ENCODE measurements at places on chromosomes 4 and X. TPM values are rescaled to one million over a fixed set of nuclear protein-coding genes. Genes with fewer than 3 reads are reported as not detected.
A peak's percentile ranks its signal among the peaks of the same experiment; 100 is the strongest.

DNA sequence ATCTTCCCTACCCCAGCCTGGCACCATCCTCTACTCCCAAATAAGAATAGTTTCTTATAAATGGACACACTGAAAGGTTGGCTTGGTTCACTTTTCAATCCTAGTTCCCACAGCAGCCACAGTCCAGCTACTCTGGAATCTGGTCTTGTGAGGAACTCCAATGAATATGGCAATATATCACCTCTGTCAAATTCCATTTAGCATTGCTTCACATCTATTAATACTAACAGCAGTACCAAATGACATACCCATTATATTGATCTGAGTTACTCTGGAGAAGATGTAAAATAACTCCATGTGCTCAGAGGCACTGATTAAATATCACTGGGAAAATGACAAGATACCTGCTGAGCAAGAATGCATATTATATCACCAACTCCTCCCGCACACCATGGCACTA, 8.6 kb downstream of the OPHN1 start:
- H3K27me3 ChIP-seq, result peaks cover 47% of the 10 kb centered on the region
- H3K4me1 ChIP-seq, result no peaks in the 10 kb centered on the region
- no peaks in the 10 kb centered on the region for H3K36me3 ChIP-seq
- no peak overlapping the region for H3K4me3 ChIP-seq
- H3K27ac ChIP-seq, result no peak overlapping the region

DNA sequence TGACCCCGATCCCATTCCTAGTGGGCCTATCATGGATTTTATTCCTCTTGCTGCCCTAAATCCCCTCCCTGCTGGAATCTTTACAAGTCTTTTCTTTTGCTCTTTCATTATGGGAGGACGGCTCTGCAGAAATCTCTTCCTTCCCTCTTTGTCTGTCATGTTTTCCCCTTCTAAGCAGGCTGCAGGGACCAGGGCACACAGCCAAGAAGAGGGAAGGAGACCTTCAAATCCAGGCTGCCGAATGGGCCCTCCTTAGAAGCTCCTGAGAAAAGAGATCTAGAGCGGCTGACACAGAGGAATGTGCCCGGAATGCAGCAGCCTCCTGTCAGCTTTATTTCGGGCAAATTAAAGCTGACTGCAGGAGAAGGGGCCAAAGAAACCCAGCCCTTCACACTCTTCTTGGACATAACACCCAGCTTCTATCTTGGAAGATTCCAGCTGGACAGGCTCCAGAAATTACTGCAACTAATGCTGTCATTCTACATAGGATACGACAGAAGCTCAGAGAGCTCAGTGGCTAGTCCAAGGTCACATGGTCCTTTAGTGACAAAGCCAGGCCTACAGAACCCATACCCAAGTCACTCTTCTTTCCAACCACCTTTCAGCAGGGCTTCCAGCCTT, 187.8 kb upstream of the NHS start:
- peaks cover 2% of the 10 kb centered on the region for H3K36me3 ChIP-seq
- H3K4me1 ChIP-seq, result no peaks in the 10 kb centered on the region
- peaks cover 12% of the 10 kb centered on the region for H3K27me3 ChIP-seq
- H3K27ac ChIP-seq, result no peak overlapping the region
- DNase-seq, result no peak

F8A3 gene
- 0.23 TPM for total RNA-seq

- no peak overlapping the region for H3K27ac ChIP-seq
- peaks cover 23% of the 10 kb centered on the region for H3K27me3 ChIP-seq
- H3K4me1 ChIP-seq, result no peaks in the 10 kb centered on the region
- no peak for DNase-seq
Observed at GRCh38 chrX:129577877-129578276, 37.8 kb downstream of the OCRL start.

USP51 gene
- 2.7 TPM for total RNA-seq

DNA sequence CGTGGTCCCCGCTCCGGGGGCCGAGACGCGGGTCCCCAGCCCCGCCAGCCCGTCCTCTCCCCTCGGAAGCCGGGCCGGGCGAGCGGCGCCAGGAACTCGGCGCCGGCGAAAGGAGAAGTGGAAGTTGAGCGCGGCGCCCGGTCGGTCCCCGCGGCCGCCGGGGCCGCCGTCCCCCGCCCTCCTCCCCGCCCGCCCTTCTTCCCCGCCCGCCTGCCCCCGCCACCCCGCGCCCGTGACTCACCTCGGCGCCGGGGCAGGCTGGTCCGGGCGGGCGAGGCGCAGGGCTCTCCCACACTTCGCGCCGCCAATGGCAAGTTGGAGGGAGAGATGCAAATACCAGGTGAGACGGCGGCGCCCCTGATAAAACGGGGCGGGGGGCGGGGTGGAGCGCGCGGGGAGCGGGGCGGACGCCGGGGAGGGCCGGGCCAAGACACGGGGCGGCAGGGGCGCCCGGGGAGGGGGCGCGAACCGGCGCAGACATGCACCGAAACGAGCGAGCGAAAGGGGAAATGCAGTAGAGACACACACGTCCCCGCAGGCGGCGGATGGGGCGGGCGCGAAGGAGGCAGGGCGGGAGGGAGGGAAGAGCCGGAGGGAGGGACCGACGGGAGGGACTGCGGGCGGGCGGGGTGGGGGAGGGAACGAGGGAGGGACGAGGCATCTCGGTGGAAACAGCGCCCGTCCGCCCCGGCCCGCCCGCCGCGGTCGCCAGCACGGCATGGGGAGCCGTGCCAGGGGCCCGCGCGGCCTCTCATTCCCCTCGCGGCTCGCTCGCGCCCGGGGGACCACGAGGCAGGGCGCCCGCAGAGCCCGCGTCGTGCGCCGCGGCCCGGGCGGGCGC, at the start of gene ELF4:
ELF4 (minus strand) TSS at position 119 of the 841 bp plus-strand sequence. CDS start 29,167 bp downstream, outside the sequence.
- DNase-seq, result peak; percentile 62
- peaks cover 7% of the 10 kb centered on the region for H3K27me3 ChIP-seq
- H3K4me3 ChIP-seq, result peak within 1 kb of the TSS; percentile 93

- DNase-seq, result no peak
- no peaks in the 10 kb centered on the region for H3K27me3 ChIP-seq
- no peak overlapping the region for H3K27ac ChIP-seq
- no peak overlapping the region for H3K4me3 ChIP-seq
- no peaks in the 10 kb centered on the region for H3K36me3 ChIP-seq
- no peaks in the 10 kb centered on the region for H3K4me1 ChIP-seq
Observed at GRCh38 chrX:122504026-122504425, 680.1 kb upstream of the GRIA3 start.

DNA sequence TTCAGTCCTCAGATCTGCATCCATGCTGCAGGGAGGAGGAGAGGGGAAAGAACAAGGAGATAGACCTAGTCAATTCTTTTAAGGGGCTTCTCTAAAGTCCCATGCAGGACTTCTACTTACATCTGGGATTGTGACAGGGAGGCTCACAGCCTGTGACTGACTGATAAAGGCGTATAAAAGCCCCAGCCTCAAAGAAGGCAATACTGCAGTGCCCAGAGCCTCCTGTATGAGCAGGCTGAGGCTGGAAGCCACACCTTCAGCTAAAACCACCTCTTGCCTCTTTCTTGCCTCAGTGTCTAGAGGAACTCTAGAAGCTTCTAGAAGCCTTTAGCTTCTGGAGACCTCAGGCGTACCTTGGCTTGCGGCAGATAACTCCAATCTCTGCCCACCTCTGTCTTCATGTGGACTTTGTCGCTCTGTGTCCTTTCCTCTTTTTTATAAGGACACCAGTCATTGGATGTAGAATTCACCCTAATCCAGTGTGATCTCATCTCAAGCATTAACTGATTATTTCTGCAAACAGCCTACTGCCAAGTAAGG, 6.0 kb upstream of the ZCCHC4 start:
- no peaks in the 10 kb centered on the region for H3K27me3 ChIP-seq
- no peak overlapping the region for H3K4me3 ChIP-seq
- H3K27ac ChIP-seq, result no peak overlapping the region
- DNase-seq, result no peak
- no peaks in the 10 kb centered on the region for H3K36me3 ChIP-seq

- no peaks in the 10 kb centered on the region for H3K4me1 ChIP-seq
- no peak overlapping the region for H3K4me3 ChIP-seq
- H3K27me3 ChIP-seq, result no peaks in the 10 kb centered on the region
Observed at GRCh38 chrX:10831716-10832502, 211.5 kb upstream of the MID1 start.

DNA sequence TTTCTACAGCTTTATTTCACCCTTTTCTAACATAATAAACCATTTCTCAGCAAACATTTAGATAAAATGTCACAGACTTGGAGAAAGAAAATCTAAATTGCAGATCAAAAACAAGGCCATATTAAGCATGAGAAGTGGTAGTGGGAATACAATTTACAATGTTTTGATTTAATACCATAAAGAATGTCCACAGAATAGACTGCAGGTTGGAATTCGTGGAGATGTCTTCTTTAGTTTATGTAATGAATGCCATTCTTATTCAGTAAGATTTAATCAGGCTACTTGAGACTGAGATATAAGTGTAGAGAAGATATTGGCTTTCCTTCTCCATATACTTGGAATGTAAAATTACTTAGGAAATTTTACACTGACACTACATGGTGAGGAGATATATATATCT, 91.9 kb upstream of the ZFP42 start:
- no peak overlapping the region for H3K4me3 ChIP-seq
- no peak for DNase-seq
- peaks cover 7% of the 10 kb centered on the region for H3K36me3 ChIP-seq
- no peaks in the 10 kb centered on the region for H3K27me3 ChIP-seq
- no peak overlapping the region for H3K27ac ChIP-seq

- H3K27me3 ChIP-seq, result no peaks in the 10 kb centered on the region
- H3K36me3 ChIP-seq, result no peaks in the 10 kb centered on the region
- no peaks in the 10 kb centered on the region for H3K4me1 ChIP-seq
- no peak overlapping the region for H3K4me3 ChIP-seq
Observed at GRCh38 chr4:152971053-152971452, 34.9 kb downstream of the FHDC1 start.

GRCh38 chr4:40132816-40133215, 64.0 kb upstream of the RHOH start:
- no peak overlapping the region for H3K4me3 ChIP-seq
- H3K4me1 ChIP-seq, result peaks cover 10% of the 10 kb centered on the region
- peaks cover 5% of the 10 kb centered on the region for H3K36me3 ChIP-seq
- no peak overlapping the region for H3K27ac ChIP-seq

DDX53 gene
- total RNA-seq, result not detected

GRCh38 chr4:182764642-182765041, 152.5 kb downstream of the DCTD start:
- H3K4me3 ChIP-seq, result no peak overlapping the region
- H3K27ac ChIP-seq, result no peak overlapping the region
- DNase-seq, result no peak
- H3K27me3 ChIP-seq, result peaks cover 10% of the 10 kb centered on the region

DNA sequence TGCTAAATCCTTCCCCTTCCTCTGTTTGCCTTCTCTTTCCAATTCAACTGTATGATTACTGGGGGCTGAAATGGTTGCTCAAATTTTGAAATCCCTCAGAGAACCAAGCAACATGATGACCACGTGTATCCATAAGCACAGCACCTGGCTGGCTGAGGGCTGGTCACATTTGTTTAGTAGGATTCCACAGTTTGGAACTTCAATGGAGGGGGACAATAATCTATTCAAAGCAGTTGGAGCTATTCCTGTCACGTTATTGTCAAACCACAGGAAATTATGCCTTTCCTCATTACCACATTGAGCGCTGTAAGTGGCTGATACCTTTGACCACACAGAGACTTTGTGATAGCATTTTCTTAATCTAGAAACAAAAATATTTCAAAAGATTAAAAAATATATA, 7.0 kb downstream of the TMSB4X start:
- H3K36me3 ChIP-seq, result peaks cover 7% of the 10 kb centered on the region
- H3K27ac ChIP-seq, result no peak overlapping the region
- no peak for DNase-seq
- peaks cover 33% of the 10 kb centered on the region for H3K27me3 ChIP-seq
- peaks cover 88% of the 10 kb centered on the region for H3K4me1 ChIP-seq

GRCh38 chr4:19239565-19239964, 1012.1 kb upstream of the SLIT2 start:
- no peaks in the 10 kb centered on the region for H3K27me3 ChIP-seq
- no peak for DNase-seq
- no peaks in the 10 kb centered on the region for H3K4me1 ChIP-seq
- H3K36me3 ChIP-seq, result no peaks in the 10 kb centered on the region
- H3K4me3 ChIP-seq, result no peak overlapping the region
- H3K27ac ChIP-seq, result no peak overlapping the region

DNA sequence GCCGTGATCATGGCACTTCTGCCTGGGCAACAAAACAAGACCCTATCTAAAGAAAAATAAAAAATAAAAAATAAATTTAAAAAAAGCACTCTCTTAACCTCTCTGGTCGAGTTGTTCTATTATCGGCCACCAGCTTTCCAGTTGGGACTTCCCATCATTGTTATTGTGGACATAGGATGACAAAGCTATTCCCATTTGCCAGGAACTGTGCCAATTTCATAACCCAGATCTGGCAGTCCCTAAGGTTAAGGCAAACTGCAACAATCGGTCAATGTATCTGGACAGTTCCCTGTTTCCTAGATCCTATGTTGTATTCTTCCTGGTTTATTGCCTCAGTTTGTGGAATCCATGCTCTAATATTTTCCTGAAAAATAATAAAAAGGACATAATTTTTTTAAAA, 17.8 kb upstream of the ANXA5 start:
- H3K4me3 ChIP-seq, result no peak overlapping the region
- H3K36me3 ChIP-seq, result peaks cover 2% of the 10 kb centered on the region
- peaks cover 57% of the 10 kb centered on the region for H3K27me3 ChIP-seq
- peaks cover 23% of the 10 kb centered on the region for H3K4me1 ChIP-seq
- no peak overlapping the region for H3K27ac ChIP-seq

- peaks cover 22% of the 10 kb centered on the region for H3K4me1 ChIP-seq
- no peaks in the 10 kb centered on the region for H3K36me3 ChIP-seq
- peak; percentile 7 for DNase-seq
Observed at GRCh38 chr4:105352826-105353225, 121.0 kb downstream of the PPA2 start.

GRCh38 chr4:109278594-109279031, 23.8 kb downstream of the COL25A1 start:
- no peaks in the 10 kb centered on the region for H3K36me3 ChIP-seq
- peaks cover 23% of the 10 kb centered on the region for H3K27me3 ChIP-seq
- H3K4me1 ChIP-seq, result peaks cover 32% of the 10 kb centered on the region

ADGRL3 gene
- total RNA-seq, result not detected

GRCh38 chrX:24023972-24024669, 2.9 kb downstream of the KLHL15 start:
- DNase-seq, result no peak
- peak overlapping the region; percentile 79 for H3K4me3 ChIP-seq
- H3K4me1 ChIP-seq, result peaks cover 26% of the 10 kb centered on the region
- H3K36me3 ChIP-seq, result peaks cover 22% of the 10 kb centered on the region
- H3K27me3 ChIP-seq, result peaks cover 17% of the 10 kb centered on the region

GRCh38 chrX:69121321-69122000, 43.8 kb downstream of the PJA1 start:
- H3K4me1 ChIP-seq, result no peaks in the 10 kb centered on the region
- H3K27me3 ChIP-seq, result peaks cover 11% of the 10 kb centered on the region
- no peak for DNase-seq
- H3K27ac ChIP-seq, result no peak overlapping the region
- H3K36me3 ChIP-seq, result no peaks in the 10 kb centered on the region
- no peak overlapping the region for H3K4me3 ChIP-seq

Measured in activated T-cell treated with anti-CD3 and anti-CD28 coated beads, Interleukin-2, amount 50 U/mL, for 72 hours (primary cell).